ENCODE measurements at places on chromosomes 2 and 18.

DNA sequence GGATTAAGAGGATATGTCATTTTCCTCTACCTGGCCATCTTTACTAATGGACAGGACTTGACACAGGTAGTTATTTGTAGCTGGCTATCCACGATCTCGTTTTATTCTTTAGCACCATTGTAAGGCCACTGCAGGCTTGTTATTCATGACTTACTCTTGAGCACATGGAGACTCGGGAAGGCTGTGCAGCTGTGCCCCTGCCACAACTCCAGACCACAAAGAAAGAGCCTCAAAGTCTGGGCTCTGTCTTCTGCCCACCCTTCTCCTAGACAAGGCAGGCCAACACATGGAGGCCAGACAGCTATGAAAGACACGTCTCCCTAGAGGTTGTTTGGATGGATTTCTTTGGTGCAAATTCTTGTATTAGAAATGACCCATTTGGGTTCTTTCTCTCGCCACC is 133.8 kb downstream of the NAPG start:
- DNase-seq, result no peak

GRCh38 chr2:24365051-24365450 is 4.7 kb upstream of the ITSN2 start:
- DNase-seq, result no peak

- DNase-seq, result no peak
Measured at GRCh38 chr18:35697869-35698268, 116.3 kb downstream of the GALNT1 start.

- DNase-seq, result no peak
Measured at GRCh38 chr2:239236043-239236807, 164.6 kb downstream of the HDAC4 start.

DNA sequence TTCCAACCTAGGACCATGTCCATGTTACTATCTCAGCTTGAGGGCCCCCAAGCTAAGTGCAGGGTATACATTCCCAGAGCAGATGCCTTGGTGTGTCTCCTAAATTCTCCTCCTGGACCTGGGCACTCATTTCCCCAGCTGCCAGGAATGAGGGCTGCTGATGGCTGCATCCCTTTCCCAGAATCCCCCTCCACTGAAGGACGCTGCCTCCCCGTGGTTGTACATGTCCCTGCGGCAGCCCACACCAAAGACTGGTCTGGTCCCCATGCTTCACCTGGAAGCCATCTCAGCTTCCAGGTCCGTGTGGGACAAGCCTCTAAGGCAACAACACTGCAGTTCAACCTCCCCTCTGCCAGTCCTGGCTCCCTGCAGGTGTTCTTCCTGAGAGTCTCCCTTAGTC is 14.6 kb downstream of the TMEM163 start:
- no peak for DNase-seq

DNA sequence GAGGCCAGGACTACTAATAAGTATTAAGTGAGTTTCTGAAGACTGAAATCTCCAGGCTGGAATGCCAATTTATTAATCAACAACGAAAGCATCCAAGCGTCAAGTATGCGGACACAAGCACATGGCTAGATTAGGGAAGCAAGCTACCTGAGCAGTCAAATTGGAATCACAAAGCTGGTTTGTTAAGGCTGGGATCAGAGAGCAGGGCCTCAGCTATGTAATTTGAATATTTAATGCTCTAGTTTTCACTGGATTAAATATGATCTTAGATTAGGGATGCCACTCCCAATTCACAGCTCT is 5.7 kb downstream of the CCL20 start:
- DNase-seq, result no peak

DNA sequence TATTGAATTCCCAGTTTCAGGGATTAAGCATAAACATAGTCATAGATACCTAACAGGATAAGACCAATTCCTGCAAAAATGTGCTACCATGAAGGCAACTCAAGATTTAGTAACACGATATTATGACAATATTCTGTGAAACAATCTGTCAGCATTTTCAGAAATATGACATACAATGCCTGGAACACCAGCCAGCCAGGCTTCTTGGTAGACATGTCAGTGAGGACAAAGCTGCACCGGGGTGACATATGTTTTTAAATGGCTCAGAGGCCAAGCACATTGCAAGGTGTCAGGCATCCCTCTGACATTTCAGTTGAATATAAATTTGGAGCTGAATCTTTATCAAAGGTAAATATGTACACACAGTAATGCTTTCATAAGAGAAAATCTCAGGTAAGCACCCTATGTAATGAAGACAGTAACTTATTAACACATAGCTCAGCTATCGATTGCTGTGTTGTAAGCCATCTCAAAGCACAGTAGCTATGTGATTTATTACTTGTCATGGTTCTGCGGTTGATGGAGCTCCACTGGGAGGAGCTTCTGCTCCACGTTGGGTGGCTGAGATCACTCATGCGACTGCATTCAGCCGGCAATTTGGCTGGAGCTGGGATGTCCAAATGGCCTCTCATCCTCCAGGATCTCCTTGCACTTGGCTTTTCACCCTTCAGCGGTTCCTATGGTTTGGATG is 31.9 kb upstream of the EML6 start:
- DNase-seq, result no peak

- DNase-seq, result peak; percentile 55
Measured at GRCh38 chr2:42493468-42494354, at the start of gene KCNG3. KCNG3 (minus strand) TSS chr2:42493982; CDS start chr2:42493501, 481 bp downstream.

GRCh38 chr2:207861789-207862188 is 92.1 kb upstream of the FZD5 start:
- no peak for DNase-seq

GRCh38 chr2:128465246-128466170 is 146.8 kb upstream of the HS6ST1 start:
- DNase-seq, result no peak

DNA sequence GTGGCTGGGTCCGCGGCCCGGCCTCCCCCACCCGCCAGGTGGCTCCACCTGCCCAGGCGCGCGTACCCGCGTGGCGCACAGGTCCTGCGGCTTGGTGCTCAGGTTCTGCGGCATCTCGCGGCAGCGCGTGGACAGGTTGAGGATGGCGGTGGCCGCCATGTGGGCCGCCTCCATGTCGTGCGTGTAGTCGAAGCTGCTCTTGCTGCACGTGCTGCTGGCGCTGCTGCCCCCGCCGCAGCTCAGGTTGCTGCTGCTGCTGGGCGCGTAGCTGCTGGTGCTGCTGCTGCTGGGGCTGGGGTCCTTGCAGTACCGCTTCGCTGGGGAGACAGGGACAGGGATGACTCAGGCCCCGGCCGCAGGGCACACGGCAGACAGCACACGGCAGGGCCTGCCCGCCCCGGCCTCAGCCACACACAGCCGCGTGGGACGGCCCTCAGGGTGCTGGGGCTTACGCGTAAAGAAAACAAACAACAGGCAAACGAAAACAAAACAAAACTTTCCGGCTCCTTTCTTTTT is 147.7 kb upstream of the PXDN start:
- DNase-seq, result no peak

DNA sequence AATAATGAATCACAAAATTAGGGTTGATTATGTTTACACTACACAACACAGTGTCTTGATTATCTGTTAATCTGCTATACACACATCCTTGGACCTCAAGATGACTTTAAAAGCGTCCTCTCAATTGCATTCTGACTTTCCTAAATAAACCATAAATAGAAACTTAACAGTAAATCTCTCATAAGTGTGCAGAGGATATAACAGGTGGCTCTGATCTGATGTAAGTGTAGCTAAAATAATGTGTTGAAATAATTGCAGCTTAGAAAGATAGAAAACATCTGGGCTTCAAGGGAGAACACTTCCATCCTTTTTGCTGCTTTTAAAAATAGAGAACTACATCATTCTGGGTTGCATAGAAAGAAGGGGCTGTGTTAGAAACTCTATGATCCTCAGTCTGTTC is 78.4 kb upstream of the EFEMP1 start:
- no peak for DNase-seq

GRCh38 chr2:28360058-28360717 is 32.5 kb upstream of the FOSL2 start:
- no peak for DNase-seq

DNA sequence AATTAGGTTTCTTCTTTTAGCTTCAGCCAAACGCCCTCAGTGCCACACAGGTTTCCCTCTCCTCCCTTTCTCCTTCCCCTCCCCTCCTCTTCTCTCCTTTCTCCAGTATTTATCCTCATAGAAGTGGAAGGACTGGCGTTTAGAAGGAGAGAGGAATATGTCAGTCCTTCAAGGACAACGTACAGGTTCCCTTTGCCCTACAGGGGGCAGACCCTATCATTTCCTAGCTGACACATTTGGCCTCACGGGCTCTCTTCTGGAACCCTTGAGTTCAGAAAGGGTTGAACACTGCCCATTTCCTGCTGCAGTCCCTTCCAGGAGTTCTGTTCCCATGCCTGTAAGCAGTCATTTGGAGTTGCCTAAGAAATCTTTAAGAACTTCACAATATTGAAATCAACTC is 46.1 kb downstream of the CDCA7 start:
- DNase-seq, result no peak

DNA sequence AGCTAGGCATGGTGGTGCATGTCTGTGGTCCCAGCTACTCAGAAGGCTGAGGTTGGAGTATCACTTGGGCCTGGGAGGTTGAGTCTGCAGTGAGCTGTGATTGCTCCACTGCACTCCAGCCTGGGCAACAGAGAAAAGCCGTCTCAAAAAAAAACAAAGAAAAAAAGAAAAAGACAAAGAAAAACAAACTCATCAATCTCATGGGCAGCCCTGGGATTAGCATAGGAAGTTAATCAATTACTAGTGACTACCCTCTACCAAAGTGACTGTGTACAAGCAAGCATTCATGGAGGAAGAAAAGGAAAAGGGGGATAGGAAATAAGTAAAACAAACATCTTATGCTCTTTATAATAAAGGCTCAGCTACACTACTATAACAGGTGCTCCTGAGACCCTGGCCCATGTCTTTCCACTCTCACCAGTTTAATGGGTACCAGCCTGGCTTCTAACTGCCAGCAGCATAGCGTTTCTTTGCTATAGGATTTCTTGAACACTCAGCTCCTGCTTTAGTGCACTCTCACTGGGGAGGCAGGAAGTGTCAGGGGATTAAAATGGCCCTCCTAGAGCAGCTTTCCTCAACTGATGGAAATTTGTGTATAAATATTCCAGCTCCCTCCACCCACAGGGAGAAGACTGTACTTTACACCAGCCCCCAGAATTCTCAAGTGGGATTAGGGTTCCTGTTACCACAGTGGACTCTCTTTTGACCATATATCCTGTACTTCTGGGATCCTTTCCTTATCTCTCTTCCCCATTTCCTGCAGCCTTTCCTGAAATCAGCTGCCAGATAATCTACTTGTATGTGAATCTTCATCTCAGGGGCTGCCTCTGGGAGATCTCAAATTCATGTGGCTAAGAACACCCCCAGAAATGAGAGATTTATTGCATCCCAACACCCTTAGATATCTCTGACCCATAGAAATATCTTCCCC is 91.3 kb upstream of the GLS start:
- DNase-seq, result no peak

DNA sequence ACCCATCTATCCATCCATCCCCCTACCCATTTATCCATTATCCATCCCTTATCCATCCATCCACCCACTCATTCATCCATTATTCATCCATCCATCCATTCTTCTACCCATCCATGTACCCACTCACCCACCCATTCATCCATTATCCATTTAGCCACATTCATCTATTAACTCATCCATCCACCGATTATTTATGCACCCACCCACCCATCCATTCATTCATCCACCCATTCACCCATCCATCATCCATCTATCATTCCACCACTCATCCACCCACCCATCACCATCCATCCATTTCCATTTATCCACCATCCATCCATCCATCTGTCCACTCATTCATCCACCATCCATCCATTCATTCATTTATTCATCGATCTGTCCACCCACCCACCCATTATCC is 137.4 kb upstream of the CTDP1 start:
- no peak for DNase-seq

- no peak for DNase-seq
Measured at GRCh38 chr2:11822746-11823451, 76.5 kb downstream of the LPIN1 start.

DNA sequence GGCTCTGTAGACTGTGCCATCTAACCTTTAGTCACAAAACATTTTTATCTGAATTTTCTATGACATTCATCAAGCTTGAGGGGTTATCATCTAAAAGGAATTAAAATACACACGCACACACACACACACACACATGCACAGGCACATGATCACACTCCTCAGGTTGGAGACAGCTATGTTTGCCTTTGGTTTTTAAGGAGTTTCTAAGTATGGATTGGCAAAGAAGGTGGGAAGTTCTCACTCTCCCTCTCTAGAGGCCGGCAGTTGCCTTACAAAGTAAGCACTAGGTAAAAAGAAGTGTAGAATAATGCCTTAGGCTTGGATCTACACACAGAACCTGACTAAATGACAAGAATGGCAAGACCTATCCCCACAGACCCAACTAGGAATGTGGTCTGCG is 437.1 kb downstream of the ZEB2 start:
- no peak for DNase-seq

GRCh38 chr2:189821953-189822748 is 37.9 kb downstream of the PMS1 start:
- no peak for DNase-seq

- no peak for DNase-seq
Measured at GRCh38 chr2:228698963-228699362, 517.5 kb upstream of the SPHKAP start.

GRCh38 chr2:190726255-190726654 is 77.4 kb downstream of the NAB1 start:
- no peak for DNase-seq

DNA sequence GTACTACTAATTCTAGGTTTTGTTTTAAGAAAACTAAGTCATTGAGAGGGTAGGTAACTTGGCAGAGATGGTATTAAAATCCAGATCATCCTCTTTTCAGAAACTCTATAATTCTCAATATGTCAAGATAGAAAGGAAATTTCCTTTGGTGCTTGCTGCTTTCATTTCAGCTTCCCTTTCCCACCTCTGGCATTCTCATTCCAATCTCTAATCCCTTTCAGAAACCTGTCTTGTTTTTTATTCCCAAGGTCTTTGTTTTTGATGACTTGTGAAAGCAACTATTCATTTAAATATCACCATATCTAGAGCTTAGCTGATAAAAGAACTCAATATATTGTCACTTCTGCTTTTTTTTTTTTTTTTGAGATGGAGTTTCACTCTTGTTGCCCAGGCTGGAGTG is 242.8 kb upstream of the LRRTM1 start:
- DNase-seq, result no peak

- no peak for DNase-seq
Measured at GRCh38 chr2:96528700-96529375, 7.7 kb upstream of the ARID5A start.

- DNase-seq, result no peak
Measured at GRCh38 chr2:46960618-46961017, 45.0 kb upstream of the MCFD2 start.

GRCh38 chr2:70569559-70569958 is 15.9 kb upstream of the TGFA start:
- DNase-seq, result no peak

- DNase-seq, result no peak
Measured at GRCh38 chr2:41832218-41832617, 215.6 kb upstream of the PKDCC start.
